ENCODE measurements at places on chromosomes 1 and 21. TPM values are rescaled to one million over a fixed set of nuclear protein-coding genes. Genes with fewer than 3 reads are reported as not detected.

DNA sequence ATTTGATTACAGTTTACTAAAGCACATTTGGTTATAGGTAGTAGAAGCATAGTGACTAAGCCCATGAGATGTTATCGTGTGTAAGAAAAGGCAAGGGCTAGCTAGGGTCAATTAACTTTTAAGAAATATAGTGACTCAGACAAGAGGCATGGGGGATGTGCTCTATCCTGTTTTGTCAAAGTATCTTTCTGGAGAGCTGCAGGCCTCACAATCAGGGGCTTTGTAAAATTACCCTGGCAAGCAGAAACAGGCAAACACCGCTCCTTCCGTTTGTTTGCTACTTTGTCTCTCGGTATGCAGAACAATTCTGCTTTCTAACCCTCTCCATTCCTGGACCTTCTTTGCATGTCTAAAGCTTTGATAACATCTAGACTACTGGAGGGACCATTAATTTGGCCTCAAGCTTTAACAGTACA lies 26.1 kb upstream of the ZNF697 start:
- no peak for DNase-seq

DNA sequence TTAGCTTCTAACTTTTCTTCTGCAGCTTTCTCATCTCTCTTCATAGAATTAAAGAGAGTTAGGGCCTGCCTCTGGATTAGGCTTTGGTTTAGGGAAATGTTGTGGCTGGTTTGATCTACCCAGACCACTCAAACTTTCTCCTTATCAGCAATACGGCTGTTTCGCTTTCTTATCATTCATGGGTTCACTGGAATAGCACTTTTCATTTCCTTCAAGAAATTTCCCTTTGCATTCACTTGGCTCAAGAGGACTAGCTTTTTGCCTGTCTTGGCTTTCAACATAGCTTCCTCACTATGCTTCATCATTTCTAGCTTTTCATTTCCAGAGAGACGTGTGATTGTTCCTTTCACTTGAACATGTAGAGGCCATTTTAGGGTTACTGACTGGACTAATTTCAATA lies 59.6 kb downstream of the AKT3 start:
- no peak for DNase-seq

- no peak for DNase-seq
These were observed 9.1 kb upstream of the IRF2BP2 start for GRCh38 chr1:234619071-234619480.

DNA sequence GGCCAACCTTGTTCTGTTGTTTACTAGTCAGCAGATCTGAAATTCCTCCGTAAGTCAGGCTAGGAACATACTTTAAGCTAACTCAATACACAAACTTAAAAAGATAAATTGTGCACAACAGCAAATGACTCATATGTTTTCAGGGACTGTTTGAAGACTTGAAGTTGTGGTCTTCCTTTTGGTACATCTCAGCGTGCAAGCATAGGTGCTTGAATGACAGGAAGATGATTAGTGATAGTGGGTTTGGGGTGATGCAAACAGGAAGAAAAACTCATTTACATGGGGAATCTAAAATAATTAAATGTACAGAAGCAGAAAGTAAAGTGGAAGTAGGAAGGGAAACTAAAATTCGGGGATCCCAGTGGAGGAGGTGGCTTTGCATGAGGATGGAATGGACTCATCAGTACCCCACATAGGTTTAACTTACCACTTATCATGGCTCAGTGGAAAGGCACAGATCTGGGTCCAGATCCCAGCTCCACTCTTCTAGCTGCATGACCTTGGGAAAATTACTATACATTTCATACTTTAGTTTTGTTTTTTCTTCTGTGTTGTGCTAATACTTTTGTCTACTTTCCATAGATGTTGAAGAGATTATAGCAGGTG lies 122.3 kb downstream of the XCL2 start:
- DNase-seq, result no peak

DNA sequence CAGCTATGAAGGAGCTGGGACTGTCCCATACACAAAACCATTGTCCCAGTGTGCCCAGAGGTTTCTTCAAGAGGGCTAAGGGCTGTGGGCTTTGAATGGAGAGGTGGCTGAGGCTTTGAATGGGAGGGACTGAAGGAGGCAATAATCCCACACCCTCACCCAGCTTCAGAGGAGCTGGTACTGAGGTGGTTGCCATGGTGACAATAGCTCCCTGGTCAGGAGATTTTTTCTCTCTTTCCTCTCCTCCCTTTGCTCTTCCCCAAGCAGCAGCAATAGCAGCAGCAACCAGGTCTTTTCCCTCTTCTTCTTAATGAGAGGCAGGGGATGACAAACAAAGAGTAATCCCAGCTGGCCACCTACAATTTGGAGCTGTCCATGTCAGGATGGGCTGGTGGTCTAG lies 1.6 kb downstream of the HPCAL4 start:
- DNase-seq, result no peak

- no peak for DNase-seq
These were observed 18.7 kb upstream of the LRRC47 start for GRCh38 chr1:3814771-3815561.

GRCh38 chr1:214990619-214991018 lies 91.9 kb upstream of the KCNK2 start:
- DNase-seq, result no peak

- DNase-seq, result peak; percentile 57
These were observed 306.4 kb downstream of the DUSP10 start for GRCh38 chr1:221435504-221435904.

GRCh38 chr1:156767879-156768604 lies 707 bp downstream of the PRCC start:
- DNase-seq, result no peak

DNA sequence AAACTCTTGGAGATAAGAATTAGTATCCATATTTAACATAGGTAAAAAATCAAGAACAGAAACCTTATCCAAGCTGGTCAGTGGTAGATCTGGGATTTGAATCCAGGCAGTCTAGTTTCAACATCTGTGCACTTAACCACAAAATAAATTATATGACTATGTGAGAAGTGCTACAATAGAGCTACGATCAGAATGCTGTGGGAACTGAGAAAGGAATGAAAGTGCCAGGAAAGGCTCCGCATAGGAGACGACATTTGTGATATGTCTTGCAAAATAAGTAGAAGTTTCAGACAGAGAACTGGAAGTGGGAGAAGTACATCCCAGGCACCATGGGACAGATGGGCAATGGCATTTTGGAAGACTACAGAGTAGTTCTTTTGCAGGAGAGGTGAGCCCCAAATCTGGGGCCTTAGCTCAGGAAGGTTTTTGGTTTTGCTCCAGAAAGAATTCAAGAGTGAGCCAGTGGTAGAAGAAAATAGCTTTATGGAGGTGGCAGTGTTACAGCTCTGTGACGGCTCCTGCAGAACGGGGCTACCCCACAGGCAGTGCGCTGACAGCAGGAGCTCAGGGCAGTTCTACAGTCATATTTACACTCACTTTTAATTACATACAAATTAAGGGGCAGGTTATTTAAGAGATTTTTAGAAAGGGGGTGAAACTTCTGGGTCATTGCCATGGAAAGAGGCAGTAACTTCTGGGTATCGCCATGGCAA lies 25.5 kb upstream of the GJA5 start:
- DNase-seq, result no peak

- no peak for DNase-seq
These were observed 654.1 kb downstream of the PTPRC start for GRCh38 chr1:199292896-199293295.

DNA sequence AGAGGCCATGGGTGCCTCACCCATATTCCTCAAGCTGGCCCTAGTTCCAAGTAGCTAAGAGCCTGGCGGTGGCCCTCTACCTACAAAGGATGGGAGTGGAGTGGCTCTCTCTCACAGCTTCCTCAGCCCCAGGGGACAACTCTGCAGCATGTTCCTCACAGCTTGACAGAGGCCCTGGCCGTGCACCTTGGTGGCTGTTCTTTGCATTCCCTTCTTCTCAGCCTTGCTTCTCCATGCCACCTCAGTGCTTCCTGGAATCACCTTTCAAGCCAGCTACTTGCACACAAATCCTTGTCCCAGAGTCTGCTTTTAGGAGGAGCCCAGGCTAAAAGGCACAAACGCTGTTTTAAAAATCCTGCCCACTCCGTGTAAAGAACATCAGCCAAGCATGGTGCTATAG lies 69.0 kb upstream of the DIRAS3 start:
- DNase-seq, result no peak

- no peak for DNase-seq
These were observed 138.6 kb downstream of the NRIP1 start for GRCh38 chr21:14926186-14926585.

GRCh38 chr1:25987951-25988350 lies 9.9 kb downstream of the PAFAH2 start:
- no peak for DNase-seq

DNA sequence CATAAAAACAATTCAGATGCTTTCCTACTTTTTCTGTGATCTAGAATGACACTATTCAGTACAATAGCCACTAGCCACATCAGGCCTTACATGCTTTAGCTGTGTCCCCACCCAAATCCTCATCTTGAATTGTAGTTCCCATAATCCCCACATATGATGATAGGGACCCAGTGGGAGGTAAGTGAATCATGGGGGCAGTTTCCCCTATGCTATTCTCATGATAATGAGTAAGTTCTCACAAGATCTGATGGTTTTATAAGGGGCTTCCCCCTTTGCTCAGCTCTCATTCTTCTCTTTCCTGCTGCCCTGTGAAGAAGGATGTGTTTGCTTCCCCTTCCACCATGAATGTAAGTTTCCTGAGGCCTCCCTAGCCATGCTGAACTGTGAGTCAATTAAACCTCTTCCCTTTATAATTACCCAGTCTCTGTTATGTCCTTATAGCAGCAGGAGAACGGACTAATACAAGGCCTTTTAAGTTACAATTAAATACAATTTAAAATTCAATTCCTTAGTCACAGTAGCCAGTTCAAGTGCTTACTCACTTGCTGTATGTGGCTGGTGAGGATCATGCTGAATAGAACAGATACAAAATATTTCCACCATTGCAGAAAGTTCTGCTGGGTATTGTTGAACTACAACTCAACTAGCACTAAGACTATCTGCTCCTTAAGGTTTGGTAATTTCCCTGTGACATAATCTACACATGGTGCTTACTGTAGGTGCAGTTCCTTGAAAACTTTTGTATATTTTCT lies 106.7 kb downstream of the SCMH1 start:
- no peak for DNase-seq

DNA sequence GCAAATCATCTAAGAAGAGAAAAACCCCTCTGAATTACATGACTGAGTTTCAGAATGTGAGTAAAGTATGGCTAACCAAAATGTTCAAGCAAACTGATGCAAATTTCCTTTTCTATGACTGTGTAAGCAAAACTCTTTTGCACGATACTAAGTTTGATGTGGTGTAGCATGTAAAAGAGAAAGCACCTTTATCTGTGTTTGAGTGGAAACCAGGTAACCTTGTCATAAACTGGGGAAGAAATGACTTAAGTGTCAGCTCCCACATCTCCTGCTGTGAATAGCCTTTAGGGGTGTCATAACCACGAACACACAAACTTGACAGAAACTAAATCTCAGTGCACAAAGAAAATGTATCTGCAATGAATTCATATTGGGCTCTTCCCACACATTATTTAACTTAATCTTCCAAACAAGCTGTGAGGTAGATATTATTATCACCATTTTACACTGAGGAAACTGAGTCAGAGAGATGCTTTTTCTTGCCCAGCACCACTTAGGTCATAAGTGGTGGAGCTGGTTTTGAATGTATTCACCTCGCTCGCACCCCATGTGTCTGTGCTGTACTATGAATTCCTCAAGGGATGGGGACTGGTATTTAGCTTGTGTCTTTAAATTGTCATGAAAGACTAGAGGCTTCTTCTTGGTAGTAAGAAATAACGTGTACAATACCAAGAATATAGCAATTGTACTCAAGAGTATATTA lies 32.9 kb upstream of the IL12RB2 start:
- no peak for DNase-seq

- DNase-seq, result no peak
These were observed 53.8 kb upstream of the NUF2 start for GRCh38 chr1:163267962-163268361.

DNA sequence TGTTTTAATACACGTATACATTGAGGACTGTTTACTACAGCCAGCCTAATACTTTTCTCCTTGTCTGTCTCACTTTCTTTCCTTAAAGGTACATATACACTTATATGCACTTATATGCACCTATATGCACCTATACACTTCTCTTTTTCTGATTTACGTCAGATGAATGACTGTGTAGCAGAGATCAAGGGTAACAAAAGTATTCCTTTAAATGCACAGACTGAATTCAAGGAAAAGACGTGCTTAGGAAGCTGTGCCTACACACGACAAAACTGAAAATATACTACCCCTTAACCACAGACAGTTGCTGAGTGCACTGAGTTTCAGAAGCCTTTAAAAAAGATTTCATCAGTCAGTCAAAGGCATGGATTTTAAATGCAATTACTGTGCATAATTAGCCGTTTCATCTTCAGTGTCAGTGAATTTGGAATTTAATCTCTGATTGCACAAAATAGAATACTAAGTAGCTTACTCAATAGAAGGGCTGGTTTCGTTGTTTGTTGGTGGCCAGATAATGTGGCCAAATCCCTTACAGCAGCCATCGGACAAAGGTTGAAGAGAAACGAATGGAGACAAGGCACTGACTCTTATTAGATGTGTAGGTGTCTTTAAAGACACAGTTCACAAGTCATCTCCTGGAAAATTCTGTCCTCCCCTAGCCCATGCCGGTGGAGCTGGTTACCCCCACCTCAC lies 38.3 kb upstream of the TARBP1 start:
- no peak for DNase-seq

DNA sequence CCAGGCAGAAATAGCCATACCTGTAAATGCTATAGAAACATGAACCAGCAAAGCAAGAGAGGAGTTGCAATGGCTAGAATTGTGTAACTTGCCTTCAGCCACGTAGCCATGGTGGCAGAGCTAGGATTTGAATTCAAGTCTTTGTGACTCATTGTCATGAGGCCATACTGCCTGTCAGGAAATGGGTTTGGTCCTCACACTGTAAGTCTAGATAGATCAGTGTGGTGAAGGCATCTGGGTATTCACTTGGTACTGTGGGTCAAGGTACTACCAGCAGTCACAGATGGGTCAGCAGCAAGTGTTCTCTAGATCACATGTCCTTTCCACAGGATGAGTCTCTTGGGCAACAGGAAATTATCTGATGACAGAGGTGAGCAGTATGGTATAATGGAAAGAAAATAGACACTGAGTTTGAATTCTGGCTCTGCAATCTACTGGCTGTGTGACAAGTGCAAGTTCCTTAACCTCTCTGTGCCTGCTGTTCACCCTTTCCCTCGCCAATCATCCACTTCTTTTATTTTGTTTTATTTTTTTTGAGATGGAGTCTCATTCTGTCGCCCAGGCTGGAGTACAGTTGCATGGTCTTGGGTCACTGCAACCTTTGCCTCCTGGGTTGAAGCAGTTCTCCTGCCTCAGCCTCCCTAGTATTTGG lies 36.9 kb downstream of the FGGY start:
- DNase-seq, result no peak

- peak; percentile 75 for DNase-seq
These were observed 15.6 kb downstream of the PLPPR5 start for GRCh38 chr1:98988904-98989555.

Gene EPHA2
- total RNA-seq, result 64.0 TPM

Gene RHD
- not detected for total RNA-seq

Gene S100A7
- not detected for total RNA-seq

Gene RBM8A
- 65.6 TPM for total RNA-seq

Gene VAMP3
- 79.0 TPM for total RNA-seq

Gene KCNE2
- total RNA-seq, result not detected

Gene PYHIN1
- not detected for total RNA-seq

Gene KRTAP19-3
- total RNA-seq, result not detected

Gene RGS18
- not detected for total RNA-seq

Gene ADAM30
- total RNA-seq, result not detected

Gene ASCL5
- 0.07 TPM for total RNA-seq

Gene NBPF6
- not detected for total RNA-seq

Gene SLC6A9
- not detected for total RNA-seq

Gene SPRR2G
- total RNA-seq, result not detected
